ENCODE measurements at places on chromosomes 12 and 14. TPM values are rescaled to one million over a fixed set of nuclear protein-coding genes. Genes with fewer than 3 reads are reported as not detected.

The HIGD1C gene
- not detected for total RNA-seq

The DUSP6 gene
- total RNA-seq, result 1.4 TPM

DNA sequence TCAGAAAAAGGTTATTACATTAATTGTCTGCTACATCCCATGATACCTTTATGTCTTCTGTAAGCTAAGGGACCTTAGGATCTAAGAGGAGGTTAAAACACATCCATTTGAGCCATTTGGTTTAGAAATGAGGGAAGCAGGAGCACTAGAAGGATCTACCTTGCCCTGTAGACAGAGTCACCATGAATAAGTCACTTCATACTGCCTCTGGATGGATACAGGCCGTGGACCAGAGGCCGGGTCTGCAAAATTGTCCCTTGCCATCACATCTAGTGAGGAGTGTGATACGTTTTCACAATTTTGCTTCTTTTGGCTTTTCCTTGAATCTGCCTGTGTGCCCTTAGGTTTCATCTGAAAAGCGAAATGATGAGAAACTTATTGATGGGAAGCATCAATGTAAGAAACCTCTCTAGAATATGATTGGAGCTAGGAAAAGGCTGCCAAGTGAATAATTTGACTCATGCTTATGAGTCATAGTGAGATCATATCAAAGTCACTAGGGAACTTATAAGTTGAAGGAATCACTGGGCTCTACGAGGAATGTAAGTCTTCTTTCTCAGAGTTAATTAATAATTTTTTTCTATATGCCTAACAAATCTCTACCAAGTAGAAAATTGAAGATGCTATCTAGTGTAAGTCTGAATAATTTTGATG, 10.8 kb downstream of the GLRX5 start:
- H3K27ac ChIP-seq, result no peak overlapping the region
- peaks cover 13% of the 10 kb centered on the region for H3K36me3 ChIP-seq
- DNase-seq, result no peak
- no peaks in the 10 kb centered on the region for H3K27me3 ChIP-seq

DNA sequence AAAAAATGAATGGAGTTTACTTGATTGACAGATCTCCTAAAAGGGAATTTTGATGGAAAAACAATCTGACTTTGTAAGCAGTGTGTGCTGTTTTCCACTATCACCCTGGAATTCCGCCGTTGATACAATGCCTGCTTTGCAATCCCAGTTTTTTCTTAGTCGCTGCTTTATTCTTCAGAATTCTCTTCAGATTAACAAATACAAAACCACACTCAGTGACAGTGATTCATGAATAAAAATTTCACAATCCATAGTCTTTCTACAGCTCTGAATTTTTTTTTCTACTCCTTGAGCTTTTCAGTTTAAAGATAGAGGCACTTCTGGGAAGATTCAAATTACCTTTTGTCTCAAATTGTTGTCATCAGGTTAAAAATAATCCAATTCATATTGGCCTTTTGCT, 44.6 kb upstream of the KITLG start:
- no peak for DNase-seq
- no peaks in the 10 kb centered on the region for H3K27me3 ChIP-seq
- no peaks in the 10 kb centered on the region for H3K4me1 ChIP-seq
- H3K36me3 ChIP-seq, result no peaks in the 10 kb centered on the region
- H3K27ac ChIP-seq, result no peak overlapping the region
- H3K4me3 ChIP-seq, result no peak overlapping the region

GRCh38 chr12:61220337-61220736, 1039.9 kb upstream of the USP15 start:
- no peaks in the 10 kb centered on the region for H3K4me1 ChIP-seq
- no peak overlapping the region for H3K4me3 ChIP-seq
- H3K36me3 ChIP-seq, result no peaks in the 10 kb centered on the region
- DNase-seq, result no peak
- no peaks in the 10 kb centered on the region for H3K27me3 ChIP-seq
- H3K27ac ChIP-seq, result no peak overlapping the region

DNA sequence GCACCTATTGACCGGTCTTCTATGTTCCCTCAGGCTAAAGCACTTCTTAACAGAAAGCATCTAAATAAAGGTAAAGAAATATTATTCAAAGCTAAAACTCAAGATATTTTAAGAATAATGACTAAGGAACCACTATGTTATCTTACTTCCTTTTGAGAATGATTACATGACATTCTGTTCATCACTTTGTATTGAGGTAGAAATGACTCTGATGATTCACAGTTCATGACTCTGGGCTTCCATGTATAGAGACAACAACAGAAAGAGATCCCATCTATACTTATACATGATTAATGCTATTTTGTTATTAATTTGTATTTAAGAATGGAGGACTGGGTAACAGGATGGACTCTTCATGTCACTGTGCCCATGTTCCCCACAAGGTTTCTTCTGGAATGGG, 218.3 kb upstream of the OR4E1 start:
- H3K27me3 ChIP-seq, result no peaks in the 10 kb centered on the region
- no peak overlapping the region for H3K27ac ChIP-seq
- no peaks in the 10 kb centered on the region for H3K36me3 ChIP-seq
- H3K4me3 ChIP-seq, result no peak overlapping the region
- peaks cover 23% of the 10 kb centered on the region for H3K4me1 ChIP-seq

DNA sequence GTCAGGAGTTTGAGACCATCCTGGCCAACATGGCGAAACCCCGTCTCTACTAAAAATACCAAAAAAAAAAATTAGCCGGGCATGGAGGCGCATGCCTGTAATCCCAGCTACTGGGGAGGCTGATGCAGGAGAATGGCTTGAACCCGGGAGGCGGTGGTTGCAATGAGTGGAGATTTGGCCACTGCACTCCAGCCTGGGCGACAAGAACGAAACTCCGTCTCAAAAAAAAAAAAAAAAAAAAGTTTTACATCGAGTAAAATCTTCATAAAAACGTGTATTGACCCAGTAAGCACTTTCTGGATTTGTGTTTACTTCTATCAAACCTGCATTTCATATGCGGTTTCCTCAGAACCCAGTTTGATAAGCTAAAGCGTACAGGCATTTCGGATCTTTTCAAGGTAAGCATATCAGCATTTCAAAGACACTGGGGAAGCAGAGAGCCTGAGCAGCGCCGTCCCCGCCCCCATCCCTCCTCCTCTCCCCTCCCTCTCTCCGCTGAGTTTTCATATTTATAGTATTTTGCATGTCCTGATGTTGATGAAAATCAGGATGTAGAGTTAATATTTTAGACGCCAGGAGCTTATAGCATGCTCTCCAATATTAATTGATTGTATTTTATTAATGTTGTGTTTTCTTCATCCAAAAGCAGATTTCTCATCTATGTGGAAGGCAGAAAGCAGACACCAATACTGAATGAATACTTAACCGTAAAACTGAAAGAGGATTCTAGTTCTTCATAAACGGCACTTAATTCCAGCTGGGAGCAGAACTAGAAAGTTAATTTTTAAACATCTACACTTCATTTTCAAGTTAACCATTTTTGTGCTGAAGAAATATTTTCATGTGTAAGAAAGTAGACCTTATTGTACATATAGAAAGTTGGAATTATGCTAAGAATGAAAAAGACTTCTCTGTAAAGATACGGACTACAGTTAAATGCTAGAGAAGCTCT, 9.2 kb upstream of the HIP1R start:
- no peak for DNase-seq
- H3K27me3 ChIP-seq, result no peaks in the 10 kb centered on the region
- no peak overlapping the region for H3K27ac ChIP-seq

- peak; percentile 74 for DNase-seq
- no peaks in the 10 kb centered on the region for H3K27me3 ChIP-seq
- peaks cover 14% of the 10 kb centered on the region for H3K4me1 ChIP-seq
- peak overlapping the region; percentile 97 for H3K4me3 ChIP-seq
Measured at GRCh38 chr12:110403976-110404682, 621 bp upstream of the ANAPC7 start.

DNA sequence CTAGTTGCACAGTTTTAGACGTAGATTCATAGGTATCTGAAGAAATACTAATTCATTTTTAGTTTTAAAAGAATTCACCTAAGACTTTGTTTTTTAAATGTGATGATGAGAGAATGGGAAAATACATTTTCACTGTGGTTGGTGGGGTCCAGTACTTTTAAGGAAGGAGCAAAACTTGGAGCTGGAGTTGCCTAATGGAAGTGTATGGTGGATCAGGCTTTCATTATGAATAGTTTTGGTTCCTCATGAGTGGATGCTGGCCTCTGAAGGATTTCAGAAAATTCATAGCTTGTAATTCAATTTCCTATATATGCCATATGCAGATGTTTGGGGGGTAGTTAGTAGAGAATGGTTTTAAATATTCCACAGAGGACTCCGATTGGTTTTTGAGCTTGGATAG, 27.1 kb downstream of the STK38L start:
- no peaks in the 10 kb centered on the region for H3K27me3 ChIP-seq
- no peak for DNase-seq
- peaks cover 22% of the 10 kb centered on the region for H3K4me1 ChIP-seq
- peaks cover 30% of the 10 kb centered on the region for H3K36me3 ChIP-seq

- peaks cover 13% of the 10 kb centered on the region for H3K4me1 ChIP-seq
- no peak overlapping the region for H3K4me3 ChIP-seq
- DNase-seq, result no peak
Measured at GRCh38 chr14:65260786-65261185, 151.7 kb upstream of the FUT8 start.

GRCh38 chr12:86713121-86713520, 456.9 kb upstream of the MGAT4C start:
- no peak for DNase-seq
- no peaks in the 10 kb centered on the region for H3K36me3 ChIP-seq
- H3K27me3 ChIP-seq, result no peaks in the 10 kb centered on the region

DNA sequence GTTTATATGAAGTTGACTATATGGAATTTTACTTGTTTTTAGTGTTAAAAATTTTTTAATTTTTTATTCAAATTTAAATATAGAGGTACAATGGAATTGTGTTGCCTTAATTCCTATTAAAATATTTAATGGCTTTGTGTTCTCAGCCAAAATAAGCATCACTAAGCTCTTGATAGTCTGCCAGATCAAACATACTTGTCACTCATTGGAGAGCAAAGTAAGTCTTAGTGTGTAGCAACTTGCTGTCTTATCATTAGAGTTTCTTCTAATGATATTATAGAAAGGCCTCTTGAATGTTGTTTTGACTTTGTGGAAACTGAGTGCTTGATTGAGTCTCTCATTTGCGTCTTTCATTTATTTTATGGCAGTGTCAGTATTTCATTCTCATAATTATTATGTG, 10.7 kb downstream of the SFSWAP start:
- peaks cover 12% of the 10 kb centered on the region for H3K4me1 ChIP-seq
- no peaks in the 10 kb centered on the region for H3K27me3 ChIP-seq
- no peak overlapping the region for H3K27ac ChIP-seq
- H3K4me3 ChIP-seq, result no peak overlapping the region

GRCh38 chr14:33335366-33335765, 396.7 kb downstream of the NPAS3 start:
- peaks cover 8% of the 10 kb centered on the region for H3K36me3 ChIP-seq
- H3K27ac ChIP-seq, result no peak overlapping the region

DNA sequence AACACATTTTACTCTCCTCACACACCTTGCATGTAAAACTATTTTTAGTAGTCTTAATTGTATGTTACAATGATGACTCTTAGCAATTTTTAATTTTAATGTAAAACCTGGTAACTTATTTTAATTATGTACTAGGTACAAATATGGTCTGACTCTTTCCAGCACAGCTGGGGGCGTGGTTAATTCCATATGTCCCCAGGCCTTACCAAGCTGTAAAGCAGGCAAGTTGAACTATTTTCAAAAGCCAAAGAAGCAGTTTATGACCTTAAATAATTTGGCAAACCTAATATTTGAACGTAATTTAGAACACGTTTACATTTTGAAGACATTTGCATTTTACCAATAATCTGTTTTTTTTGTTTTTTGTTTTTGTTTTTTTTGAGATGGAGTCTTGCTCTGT, 9.3 kb upstream of the ACOT6 start:
- H3K27me3 ChIP-seq, result no peaks in the 10 kb centered on the region
- no peak for DNase-seq
- no peak overlapping the region for H3K4me3 ChIP-seq
- no peak overlapping the region for H3K27ac ChIP-seq

GRCh38 chr14:71108398-71109119, 201.3 kb downstream of the PCNX1 start:
- H3K4me3 ChIP-seq, result no peak overlapping the region
- H3K27me3 ChIP-seq, result no peaks in the 10 kb centered on the region
- peaks cover 17% of the 10 kb centered on the region for H3K36me3 ChIP-seq
- peak overlapping the region; percentile 78 for H3K27ac ChIP-seq
- no peak for DNase-seq

- no peak for DNase-seq
- peaks cover 12% of the 10 kb centered on the region for H3K4me1 ChIP-seq
- H3K27me3 ChIP-seq, result no peaks in the 10 kb centered on the region
- H3K27ac ChIP-seq, result no peak overlapping the region
Measured at GRCh38 chr12:10528174-10528953, 22.7 kb downstream of the EIF2S3B start.

DNA sequence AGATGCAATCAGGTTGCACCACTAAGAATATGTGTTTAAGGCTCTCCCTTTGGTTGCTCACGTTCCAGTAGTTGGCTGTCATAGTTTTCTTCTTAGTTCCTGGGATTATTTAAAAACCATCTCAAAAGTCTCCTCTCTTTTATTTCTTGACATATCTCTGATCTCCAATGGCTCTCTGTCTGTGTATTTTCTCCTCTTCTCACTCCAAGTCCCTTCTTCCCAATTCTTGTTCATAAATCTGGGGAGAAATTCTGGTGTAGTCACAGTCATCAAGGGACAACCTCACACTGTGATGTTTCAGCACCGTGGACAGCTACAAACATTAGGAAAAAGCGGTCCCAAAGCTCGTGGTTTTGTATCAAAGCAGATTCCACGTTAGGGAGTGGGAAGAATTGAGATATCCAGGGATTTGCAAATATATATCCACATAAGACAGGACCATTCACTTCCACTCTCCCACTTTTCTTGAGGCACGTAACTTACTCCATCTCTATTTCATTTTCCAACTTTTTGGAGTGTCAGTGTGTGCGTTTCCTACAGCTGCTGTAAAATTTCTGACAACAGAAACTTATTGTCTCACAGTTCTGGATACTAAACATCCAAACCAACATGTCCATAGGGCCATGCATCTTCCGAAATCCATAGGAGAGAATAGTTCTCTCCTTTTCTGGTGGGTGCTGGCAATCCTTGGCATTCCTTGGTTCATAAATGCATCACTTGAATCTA, 80.6 kb upstream of the TMEM233 start:
- DNase-seq, result no peak
- no peaks in the 10 kb centered on the region for H3K4me1 ChIP-seq
- no peak overlapping the region for H3K4me3 ChIP-seq
- peaks cover 21% of the 10 kb centered on the region for H3K27me3 ChIP-seq
- H3K36me3 ChIP-seq, result no peaks in the 10 kb centered on the region

DNA sequence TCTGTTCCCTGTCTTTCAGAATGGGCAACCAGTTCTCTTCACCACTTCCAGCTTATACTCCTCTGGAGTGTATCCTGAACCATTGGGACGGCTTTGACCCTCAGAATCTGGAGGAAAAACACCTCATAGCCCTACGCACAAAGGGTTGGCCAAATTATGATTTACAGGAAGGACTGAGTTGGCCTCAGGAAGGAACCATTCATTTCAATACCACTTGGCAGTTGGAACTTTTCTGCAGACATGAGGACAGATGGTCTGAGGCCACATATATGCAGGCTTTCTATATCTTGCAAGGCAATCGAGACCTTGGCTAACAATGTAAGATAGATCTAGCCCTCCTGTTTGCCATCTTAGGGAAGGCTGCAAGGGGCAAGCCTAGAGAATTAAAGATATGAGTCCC, 24.0 kb downstream of the CLECL1 start:
- no peak for DNase-seq
- peaks cover 6% of the 10 kb centered on the region for H3K36me3 ChIP-seq
- no peaks in the 10 kb centered on the region for H3K27me3 ChIP-seq
- H3K4me3 ChIP-seq, result no peak overlapping the region

GRCh38 chr12:27199638-27200300, 44.3 kb upstream of the STK38L start:
- H3K4me1 ChIP-seq, result no peaks in the 10 kb centered on the region
- no peaks in the 10 kb centered on the region for H3K27me3 ChIP-seq
- H3K36me3 ChIP-seq, result no peaks in the 10 kb centered on the region
- no peak for DNase-seq

The KRT75 gene
- total RNA-seq, result not detected

All from naive thymus-derived CD8-positive, alpha-beta T cell (primary cell).